HFF-Myc (cell line): ENCODE measurements at places on chromosomes 3 and 15.

DNA sequence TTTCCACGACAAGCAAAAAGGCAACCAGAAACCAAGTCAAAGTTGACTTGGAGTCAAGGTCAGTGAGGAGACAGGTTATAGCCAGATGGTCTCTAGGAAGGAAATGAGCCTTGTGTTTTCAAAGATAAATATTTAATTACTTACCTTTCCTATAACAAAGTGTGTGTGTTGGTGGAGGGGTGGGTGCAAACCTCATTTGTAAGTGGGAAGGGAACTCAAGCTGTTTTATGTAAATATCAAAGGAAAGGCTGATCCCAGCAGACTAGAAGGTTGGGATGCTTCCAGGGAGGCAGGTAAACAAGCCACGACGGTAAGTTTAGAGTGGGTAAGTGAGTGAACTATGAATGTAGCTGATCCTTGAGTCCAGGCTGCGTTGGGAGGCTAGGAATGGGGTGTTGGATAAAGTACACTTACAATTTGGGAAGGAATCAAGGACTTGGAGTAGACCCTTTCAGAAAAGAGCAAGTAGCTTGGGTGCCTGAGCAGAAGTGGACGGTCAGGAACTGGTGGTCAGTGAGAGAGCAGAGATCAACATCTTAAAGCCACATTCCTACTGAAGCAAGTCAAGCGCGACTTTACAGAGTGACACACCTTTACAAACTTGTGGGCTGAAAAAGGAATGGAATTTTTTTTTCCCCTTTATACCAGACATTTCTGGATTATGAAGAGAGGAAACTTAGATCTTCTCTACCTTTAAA lies 82.0 kb upstream of the TBL1XR1 start:
- no peak for DNase-seq

DNA sequence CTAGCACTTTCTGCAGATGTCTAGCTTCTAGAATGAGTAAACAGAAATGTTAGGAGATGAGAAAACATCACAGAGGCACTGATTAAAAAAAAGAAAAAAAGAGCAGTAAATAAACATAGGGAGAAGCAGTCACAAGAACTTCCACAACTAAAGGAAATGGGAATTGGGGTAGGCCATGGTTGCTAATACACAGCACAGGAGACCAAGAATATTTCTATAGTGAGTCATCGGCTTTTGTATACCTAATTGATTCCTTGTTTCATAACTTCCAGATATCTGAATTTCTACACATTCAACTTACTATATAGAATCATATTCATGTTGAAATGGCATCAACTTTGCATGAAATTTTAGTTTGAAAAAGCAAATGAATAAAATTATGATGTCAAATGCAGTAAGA lies 47.3 kb upstream of the TCF12 start:
- peak; percentile 81 for DNase-seq

GRCh38 chr15:23564821-23565394 lies 566 bp upstream of the MKRN3 start:
- DNase-seq, result no peak

GRCh38 chr15:51647128-51647562 lies 24.6 kb upstream of the DMXL2 start:
- peak; percentile 7 for DNase-seq

GRCh38 chr3:123401836-123402530 lies 46.9 kb downstream of the ADCY5 start:
- no peak for DNase-seq

GRCh38 chr15:64311566-64311965 lies 44.4 kb downstream of the CSNK1G1 start:
- DNase-seq, result no peak

GRCh38 chr15:84653910-84654688 lies at the start of gene WDR73:
TSS of gene WDR73 (minus strand) at chr15:84654283. CDS start at chr15:84654274, 9 bp downstream.
- no peak for DNase-seq

GRCh38 chr3:123331006-123331405 lies 117.9 kb downstream of the ADCY5 start:
- DNase-seq, result no peak

GRCh38 chr15:90540768-90541167 lies 11.0 kb downstream of the CRTC3 start:
- no peak for DNase-seq

DNA sequence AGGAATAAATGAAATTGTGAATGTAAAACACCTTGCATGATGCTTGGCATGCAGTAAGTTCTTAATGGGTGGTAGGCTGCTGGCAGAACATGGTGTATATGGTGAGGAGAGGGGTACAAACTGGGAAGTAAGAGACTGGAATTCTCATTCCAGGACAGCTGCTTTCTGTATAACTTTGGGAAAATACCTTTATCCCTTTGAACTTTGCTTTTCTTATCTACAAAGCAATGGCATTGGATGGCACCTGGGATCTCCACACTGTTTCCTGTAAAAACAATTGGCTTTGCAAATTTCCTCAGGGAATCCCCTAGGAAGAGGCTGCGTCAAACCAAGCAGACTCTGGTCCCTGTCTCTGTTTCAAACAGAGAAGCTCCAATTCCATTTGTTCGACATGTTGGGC lies 100.7 kb upstream of the SLC4A7 start:
- no peak for DNase-seq

GRCh38 chr3:47634996-47635395 lies 56.3 kb upstream of the CSPG5 start:
- no peak for DNase-seq

GRCh38 chr3:52897130-52898122 lies at the start of gene STIMATE:
TSS of gene STIMATE (minus strand) at chr3:52897548. CDS start at chr3:52897450, 98 bp downstream.
- DNase-seq, result no peak

DNA sequence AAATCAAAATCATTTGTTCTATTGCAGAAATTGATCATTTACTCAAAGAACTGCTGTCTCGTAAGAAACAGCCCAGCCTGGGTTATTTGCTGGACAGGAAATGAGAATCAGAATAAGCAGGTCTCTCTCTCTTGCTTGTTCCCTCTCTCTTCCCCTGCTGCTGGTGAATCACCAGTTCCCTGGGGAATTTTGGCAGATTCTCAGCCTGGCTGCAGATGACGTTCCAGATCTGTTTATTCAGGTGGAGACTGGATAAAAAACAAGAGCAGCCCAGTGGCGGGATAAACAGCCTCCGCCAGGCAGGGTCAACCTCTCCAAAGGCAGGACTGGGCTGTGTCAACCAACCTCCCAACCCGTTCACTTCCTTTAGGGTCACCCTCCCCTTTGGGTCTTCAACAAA lies 72.1 kb downstream of the LRIG1 start:
- peak; percentile 96 for DNase-seq

DNA sequence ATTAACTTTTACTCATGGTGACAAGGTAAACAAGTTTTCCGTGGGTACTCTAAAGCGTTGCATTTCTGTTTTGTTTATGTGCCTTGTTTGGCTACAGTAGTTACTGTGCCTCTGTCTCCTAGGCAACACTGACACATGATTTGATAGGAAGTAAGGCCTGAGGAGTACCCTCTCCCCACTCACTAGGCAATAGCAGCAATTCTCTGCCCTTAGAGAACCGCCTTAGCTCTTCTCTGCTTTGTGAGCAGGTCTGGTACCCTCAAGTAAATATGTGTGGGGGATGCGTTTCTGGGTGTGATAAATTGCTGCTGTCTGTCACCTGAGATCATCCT lies at the start of gene IL5RA:
TSS of gene IL5RA (minus strand) at position 76 of the 332 bp plus-strand sequence. CDS start 5,390 bp downstream, outside the sequence.
- no peak for DNase-seq

GRCh38 chr15:74773731-74774252 lies 8.1 kb upstream of the CSK start:
- DNase-seq, result no peak
